ENCODE measurements at places on chromosomes 7 and 10. TPM values are rescaled to one million over a fixed set of nuclear protein-coding genes. Genes with fewer than 3 reads are reported as not detected.

EPO gene
- total RNA-seq, result 0.29 TPM

GRCh38 chr10:103643381-103643780, 149.9 kb downstream of the NEURL1 start:
- no peak for DNase-seq

CREM gene
- 312 TPM for total RNA-seq

GRCh38 chr7:139183878-139184338, 47.1 kb upstream of the UBN2 start:
- DNase-seq, result no peak

CCSER2 gene
- total RNA-seq, result 15.6 TPM

DNA sequence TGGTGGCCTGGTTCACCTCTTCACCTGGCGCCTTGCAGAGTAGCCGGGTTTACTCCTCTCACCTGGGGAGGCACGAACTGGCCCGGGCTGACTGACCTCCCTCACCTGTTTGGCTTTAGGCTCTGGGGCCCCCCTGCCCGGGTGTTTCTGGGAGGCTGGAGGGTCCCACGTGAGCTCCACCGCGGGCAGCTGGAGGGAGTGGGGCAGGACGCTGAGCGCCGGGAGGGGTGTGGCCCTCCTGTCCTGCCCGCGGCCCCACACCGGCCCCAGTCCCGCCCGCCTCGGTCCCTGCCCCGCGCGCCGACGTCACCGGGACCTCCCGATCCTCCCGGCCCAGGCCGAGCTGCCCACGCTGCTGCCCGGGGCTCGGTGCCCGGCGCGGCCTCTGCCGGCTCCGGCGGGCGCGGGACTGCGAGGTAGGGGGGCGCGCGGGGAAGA, at the start of gene AMZ1:
Gene AMZ1, plus strand, starts transcription at position 322 of the 438 bp plus-strand sequence. CDS start 12,250 bp downstream, outside the sequence.
- DNase-seq, result no peak
